IPS-NIHi11 (cell line): ENCODE measurements at places on chromosomes 4 and X.

DNA sequence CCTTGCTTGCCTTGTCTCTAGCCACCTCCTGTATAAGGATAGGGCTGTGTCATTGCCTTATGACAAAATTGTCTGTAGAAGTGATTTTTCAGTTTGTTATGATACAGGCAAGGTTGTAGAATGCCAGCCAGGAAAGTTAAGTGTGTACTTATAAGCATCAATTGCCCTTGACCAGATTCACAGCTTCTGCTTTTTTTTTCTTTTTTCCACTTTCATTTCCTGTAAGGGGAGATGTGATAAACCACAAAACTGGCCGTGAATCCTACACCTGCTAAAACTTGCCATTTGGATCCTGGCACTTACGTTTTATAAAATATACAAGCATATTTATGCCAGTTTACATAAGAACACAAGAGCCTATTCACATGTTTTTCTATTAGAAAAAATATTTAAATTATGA, 35.0 kb upstream of the BMPR1B start:
- no peak for DNase-seq

DNA sequence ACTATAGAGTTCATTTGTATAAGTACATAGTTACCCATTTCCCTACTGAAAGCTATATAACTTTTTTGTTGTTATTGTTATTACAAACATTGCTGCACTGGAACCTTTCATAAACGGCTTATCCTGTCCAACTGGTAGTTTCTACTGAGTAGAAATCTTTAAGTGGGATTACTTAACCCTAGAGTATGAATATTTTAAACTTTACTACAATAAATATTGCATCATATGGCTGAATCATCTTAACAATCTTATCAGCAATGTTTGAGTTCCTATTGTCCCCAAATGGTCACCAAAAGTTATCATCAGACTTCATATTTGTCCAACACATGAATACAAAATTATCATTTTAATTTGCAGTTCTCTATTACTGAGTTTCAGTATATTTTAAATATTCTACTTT, 40.5 kb downstream of the LCORL start:
- DNase-seq, result no peak

GRCh38 chr4:56080384-56080783, 131.6 kb downstream of the CEP135 start:
- DNase-seq, result no peak

GRCh38 chr4:150308824-150309472, 230.7 kb downstream of the DCLK2 start:
- no peak for DNase-seq

GRCh38 chr4:81120055-81120454, 89.5 kb downstream of the BMP3 start:
- DNase-seq, result no peak

DNA sequence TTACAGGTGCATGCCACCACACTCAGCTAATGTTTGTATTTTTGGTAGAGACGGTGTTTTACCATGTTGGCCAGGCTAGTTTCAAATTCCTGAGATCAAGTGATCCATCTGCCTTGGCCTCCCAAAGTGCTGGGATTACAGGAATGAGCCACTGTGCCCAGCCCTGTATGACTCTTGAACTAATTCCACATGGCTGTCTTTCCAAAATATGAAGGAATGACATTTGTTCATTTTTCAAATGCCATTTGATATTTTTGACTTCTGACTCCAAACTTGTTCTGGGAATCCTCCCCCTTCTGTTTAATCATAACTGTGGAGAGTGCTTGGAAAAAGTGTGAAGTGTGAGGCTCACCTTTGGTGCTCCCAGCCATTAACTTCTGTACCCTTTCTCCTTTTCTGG, 119.2 kb downstream of the NHS start:
- DNase-seq, result no peak

GRCh38 chr4:102736636-102737549, 23.9 kb downstream of the MANBA start:
- DNase-seq, result peak; percentile 14

- DNase-seq, result no peak
Measured at GRCh38 chrX:41003506-41004270, 81.6 kb upstream of the USP9X start.
